ENCODE measurements at places on chromosomes 2 and 18. TPM values are rescaled to one million over a fixed set of nuclear protein-coding genes. Genes with fewer than 3 reads are reported as not detected.

The TMX3 gene
- 61.6 TPM for total RNA-seq

The DPP10 gene
- total RNA-seq, result not detected

The VWA3B gene
- total RNA-seq, result not detected

The TGOLN2 gene
- total RNA-seq, result 41.3 TPM

The NDC80 gene
- 6.8 TPM for total RNA-seq

The GALNT13 gene
- total RNA-seq, result 0.45 TPM

The LRATD1 gene
- total RNA-seq, result 0.47 TPM

The ERFE gene
- total RNA-seq, result 0.82 TPM

The ALPI gene
- not detected for total RNA-seq

The TUBA4A gene
- total RNA-seq, result 9.8 TPM

The ACAA2 gene
- total RNA-seq, result 19.4 TPM

The COX5B gene
- 444 TPM for total RNA-seq

The EGR4 gene
- total RNA-seq, result not detected

The CFAP65 gene
- total RNA-seq, result not detected

The SLC66A2 gene
- 31.1 TPM for total RNA-seq

All from smooth muscle cell of the coronary artery (primary cell).